Fibroblast of skin of back (primary cell): ENCODE measurements at places on chromosomes 2 and 18.

- DNase-seq = no peak
Observed at GRCh38 chr18:13543811-13544732, 182.3 kb downstream of the FAM210A start.

- no peak for DNase-seq
Observed at GRCh38 chr2:220373878-220374277, 746.4 kb downstream of the SLC4A3 start.

DNA sequence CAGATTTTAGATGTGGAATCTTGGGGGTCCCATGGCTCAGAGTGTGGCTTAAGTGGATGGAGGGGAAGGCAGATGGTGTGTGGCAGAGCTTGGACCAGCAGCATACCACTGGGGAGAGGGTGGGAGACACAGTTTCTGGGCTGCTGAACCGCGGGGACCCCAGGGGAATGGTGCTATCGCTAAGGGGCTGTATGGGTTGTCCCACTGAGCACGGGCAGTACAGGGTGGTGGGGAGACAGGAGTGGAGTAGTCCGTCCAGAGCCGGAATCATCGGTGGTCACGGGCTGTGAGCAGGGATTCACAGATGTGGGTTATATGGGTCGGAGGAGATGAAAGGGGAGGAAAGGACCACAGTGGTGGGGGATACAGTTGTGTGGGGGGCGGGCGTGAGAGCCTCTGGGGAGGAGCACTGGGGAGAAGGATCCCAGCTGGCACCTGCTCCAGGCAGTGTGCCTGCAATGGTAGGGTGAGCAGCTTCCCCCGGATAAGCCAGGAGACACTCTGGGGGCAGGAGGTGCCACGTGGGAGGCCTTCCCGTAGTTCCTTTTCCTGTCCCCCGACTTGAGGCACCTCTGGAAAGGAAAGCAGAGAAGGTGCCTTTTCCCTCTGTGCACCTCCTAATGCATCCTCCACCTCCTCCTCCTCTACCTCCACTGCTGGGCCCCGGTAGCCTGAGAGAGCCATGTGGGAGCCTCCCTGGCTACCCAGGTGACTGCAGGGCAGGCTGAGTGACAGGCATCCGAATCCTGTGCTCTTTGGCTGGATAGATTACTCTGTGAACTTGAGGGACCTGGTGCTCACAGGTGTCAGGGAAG, 24.9 kb downstream of the IGFBP5 start:
- DNase-seq = no peak

- DNase-seq = peak; percentile 59
Observed at GRCh38 chr2:10057231-10058107, 14.1 kb downstream of the KLF11 start.

GRCh38 chr2:136086253-136087016, 31.5 kb downstream of the CXCR4 start:
- DNase-seq = no peak

DNA sequence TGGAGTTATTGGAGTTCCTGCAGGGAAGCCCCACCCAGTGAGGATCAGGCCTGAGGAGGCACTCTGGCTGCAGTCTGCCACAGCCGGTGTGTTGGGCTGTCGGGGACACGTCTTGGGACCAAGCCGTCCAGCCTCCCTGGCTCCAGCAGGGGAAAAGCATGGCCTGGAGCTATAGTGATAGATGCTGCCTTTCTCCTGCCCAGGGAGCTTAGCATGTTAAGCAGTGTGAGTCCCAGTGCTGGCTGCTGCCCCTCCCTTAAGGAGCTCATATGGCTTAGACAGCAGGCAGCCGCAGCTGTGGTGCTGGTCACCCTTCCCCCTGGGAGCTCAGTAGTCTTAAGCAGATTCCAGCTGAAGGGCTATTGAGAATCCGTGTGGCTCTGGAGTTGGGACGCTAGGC, 78.9 kb downstream of the CERS6 start:
- no peak for DNase-seq

GRCh38 chr2:240095556-240096523, 40.3 kb downstream of the COPS9 start:
- no peak for DNase-seq

DNA sequence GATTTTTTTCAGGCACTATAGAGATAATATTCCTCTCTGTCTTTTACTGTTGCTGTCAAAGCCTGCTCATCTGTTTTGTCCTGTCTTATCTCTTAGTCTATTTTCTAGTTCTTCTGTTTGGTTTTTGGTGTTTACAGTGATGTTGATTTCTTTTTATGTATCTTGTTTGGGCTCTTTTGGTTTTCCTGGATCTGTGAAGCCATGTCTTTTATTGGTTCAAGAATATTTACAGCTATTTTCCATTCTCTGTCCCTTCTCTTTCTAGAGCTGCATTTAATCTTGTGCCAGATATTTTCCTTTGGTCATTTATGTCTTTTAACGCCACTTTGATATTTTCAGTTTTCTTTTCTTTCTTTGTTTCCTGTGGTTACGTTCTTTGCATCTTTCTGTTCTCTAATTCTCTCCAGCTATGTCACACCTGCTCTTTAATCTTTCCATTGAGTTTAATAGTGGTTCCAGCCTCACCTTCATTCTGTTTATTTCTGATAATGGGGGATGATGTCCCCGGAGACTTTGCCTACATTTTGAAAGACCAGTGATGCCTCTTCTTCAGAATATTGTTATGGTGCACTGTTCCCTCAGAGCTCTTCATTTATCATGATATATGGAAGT, 32.0 kb downstream of the SMCHD1 start:
- no peak for DNase-seq

DNA sequence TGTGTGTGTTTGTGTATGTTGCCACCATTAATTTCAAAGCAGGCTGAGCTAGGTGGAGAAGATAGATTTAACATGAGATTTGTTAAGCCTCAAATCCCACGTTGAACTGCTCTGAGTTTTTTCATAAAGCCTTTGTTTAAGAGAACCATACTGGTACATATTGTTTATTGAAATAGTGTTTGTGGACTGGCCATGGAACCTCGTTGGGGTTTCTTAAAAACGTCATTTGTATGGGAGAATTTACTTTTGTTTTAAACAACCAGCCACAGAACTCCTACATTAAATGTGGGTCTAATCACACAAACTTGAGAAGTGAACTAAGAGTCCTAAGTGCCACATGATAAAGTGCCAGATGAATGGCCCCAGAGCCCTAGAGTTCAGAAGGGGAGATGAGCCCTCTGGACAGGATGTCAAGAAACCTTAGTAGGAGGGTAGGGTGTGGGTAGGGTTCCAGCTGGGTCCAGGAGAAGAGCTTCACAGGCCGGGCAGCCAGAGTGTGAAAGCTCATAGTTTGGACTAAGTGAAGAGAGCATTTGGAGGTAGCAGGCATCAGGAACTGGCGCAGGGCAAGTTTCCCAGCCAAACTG, 120.6 kb upstream of the EML6 start:
- no peak for DNase-seq

DNA sequence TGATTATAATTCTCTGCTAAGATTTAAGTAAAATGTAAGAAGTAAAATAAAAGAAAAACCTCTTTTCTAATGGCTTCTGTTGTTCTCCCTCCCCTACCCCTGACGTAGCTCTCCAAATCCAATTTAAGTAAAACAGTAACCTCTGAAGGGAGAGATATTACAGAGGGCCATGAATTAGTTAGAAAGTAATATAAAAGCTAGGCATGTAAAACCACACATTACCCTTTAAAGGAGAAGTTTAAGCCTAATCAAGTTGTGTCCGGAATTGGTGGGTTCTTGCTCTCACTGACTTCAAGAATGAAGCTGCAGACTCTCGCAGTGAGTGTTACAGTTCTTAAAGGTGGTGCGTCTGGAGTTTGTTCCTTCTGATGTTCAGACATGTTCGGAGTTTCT, 116.9 kb upstream of the SCN7A start:
- DNase-seq = no peak

- no peak for DNase-seq
Observed at GRCh38 chr2:74039611-74040010, 54.9 kb downstream of the TET3 start.

DNA sequence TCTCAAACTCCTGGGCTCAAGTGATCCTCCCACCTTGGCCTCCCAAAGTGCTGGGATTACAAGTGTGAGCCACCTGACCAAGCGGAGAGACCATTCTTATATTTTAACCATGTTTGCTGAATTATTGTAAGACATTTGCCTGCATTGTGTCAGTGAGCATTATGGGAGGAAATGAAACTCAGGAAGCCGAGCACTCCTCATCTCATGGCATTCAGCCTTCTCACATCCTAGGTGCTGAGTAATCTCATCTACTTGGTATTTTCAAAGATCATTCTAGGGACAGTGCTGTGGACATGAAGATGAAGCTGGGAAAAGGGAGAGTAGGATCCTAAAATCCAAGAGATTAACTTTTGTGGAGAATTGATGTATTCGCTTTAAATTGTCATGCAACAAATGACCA, 66.1 kb downstream of the NAPG start:
- DNase-seq = no peak

DNA sequence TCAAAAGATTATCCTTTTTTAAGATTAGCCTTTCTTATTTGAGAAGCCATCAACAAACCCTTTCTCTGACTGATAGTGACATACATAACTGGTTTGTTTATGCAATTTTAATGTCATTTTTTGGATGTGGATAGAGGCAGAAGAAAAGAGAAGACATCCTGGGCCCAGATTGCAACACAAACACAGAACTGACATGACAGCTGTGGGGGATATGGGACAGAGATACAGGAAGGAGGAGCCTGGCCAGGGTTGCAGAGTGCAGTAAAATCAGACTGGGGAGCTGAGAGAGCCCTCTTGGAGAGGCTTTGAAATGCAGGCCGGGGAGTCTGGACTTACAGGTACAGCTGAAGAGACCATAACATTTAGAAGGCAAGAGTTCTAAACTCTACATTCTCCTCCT, 65.1 kb downstream of the SIGLEC15 start:
- DNase-seq = no peak

GRCh38 chr18:35835833-35836232, 136.6 kb upstream of the RMP24 start:
- no peak for DNase-seq

- DNase-seq = no peak
Observed at GRCh38 chr18:28716338-28716737, 539.4 kb upstream of the CDH2 start.

GRCh38 chr18:48993586-48993985, 42.8 kb upstream of the SMAD7 start:
- DNase-seq = peak; percentile 41

- no peak for DNase-seq
Observed at GRCh38 chr2:11319939-11320338, 24.5 kb downstream of the ROCK2 start.

- peak; percentile 51 for DNase-seq
Observed at GRCh38 chr2:101961338-101962191, 30.2 kb upstream of the IL1R2 start.

DNA sequence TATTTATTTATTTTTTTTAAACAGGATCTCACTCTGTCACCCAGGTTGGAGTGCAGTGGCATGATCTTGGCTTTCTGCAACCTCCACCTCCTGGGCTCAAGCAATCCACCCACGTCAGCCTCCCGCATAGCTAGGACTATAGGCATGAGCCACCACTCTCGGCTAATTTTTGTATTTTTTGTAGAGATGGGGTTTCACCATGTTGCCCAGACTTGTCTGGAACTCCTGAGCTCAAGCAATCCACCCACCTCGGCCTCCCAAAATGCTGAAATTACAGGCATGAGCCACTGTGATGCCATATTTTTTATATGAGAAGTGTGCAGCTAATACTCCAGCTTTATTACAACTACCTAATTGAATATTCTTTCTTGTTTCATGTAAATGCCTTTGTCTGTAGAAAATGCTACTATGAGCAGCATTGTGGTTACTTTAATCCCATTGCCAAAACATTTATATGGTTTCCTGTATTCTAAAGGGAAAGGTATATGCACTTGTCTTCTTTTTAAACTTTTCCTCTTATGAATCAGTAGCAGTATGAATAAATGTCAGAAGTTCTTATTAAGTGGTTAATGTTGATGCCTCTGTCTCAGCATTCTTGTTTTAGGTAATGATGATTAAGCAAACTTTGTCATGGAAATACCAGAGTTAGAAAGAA, 9.5 kb upstream of the BCL2L11 start:
- DNase-seq = no peak
